Airway epithelial cell (primary cell): ENCODE measurements at places on chromosomes 13 and 19. TPM values are rescaled to one million over a fixed set of nuclear protein-coding genes. Genes with fewer than 3 reads are reported as not detected.

CYP2A7 gene
- not detected in 2 replicates for total RNA-seq

IL17D gene
- total RNA-seq, result 0.42 and 1.2 TPM in 2 replicates

MEF2B gene
- 0.93 TPM in 1 of 2 replicates, not detected in the other for total RNA-seq

CEACAM20 gene
- not detected in 2 replicates for total RNA-seq

MIER2 gene
- 7.9 and 13.5 TPM in 2 replicates for total RNA-seq

SIN3B gene
- total RNA-seq, result 17.9 and 22.9 TPM in 2 replicates

TGFBR3L gene
- total RNA-seq, result 2.6 and 10.2 TPM in 2 replicates

TMIGD2 gene
- not detected in 2 replicates for total RNA-seq

ZMYM2 gene
- 23.6 and 29.7 TPM in 2 replicates for total RNA-seq
